Skeletal muscle cell (primary cell): ENCODE measurements at places on chromosomes 11 and 22.

DNA sequence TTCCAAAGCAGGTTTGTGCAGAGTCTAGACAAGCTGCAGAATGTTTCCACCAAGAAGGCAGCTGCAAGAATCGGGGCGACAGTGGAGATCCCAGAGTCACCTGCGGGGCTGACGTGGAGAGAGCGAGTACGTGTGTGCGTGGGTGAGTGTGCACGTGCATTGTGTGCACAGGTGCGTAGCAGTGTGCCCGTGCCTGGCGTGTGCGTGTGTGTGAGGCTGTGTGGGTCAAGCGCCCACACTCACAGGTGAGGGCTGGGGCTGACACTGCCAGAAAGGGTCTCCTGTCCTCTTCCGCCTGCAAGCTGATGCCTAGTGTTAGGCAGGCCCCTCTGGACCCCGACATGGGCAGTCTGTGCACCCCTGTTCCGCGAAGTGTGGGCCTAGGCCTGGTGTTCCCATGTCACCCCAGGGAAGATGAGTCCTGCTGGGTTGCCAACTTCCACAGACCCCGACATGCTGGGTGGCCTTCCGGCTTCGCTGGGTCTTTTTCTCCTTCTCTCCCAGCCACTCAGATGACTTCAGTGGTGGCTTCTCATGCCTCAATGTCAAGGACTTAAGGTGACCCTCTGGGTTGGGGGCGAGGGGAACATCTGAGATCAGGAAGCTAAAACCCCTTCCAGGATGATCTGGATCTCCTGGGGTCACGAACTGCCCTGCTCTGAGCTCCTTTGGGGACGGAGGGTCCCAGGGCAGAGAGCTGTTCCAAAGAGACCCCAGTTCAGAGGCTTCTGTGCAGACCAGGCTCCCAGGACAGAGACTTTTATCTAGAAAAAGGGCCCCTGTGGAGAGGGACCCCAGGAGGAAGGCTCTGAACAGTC is 10.4 kb upstream of the SYT8 start:
- no peak for DNase-seq

GRCh38 chr11:120914601-120915000 is 109.3 kb upstream of the TBCEL start:
- no peak for DNase-seq

- DNase-seq: peak; percentile 46
Observed at GRCh38 chr11:46210133-46210636, 67.3 kb upstream of the CREB3L1 start.

GRCh38 chr11:46526216-46527215 is 67.3 kb downstream of the AMBRA1 start:
- DNase-seq: no peak

- peak; percentile 9 for DNase-seq
Observed at GRCh38 chr11:131491503-131491902, 121.1 kb downstream of the NTM start.

GRCh38 chr11:11718511-11718910 is 96.7 kb upstream of the GALNT18 start:
- DNase-seq: no peak

- DNase-seq: no peak
Observed at GRCh38 chr22:48125416-48125815, 1363.0 kb downstream of the TBC1D22A start.

GRCh38 chr22:31530823-31531195 is 34.5 kb downstream of the SFI1 start:
- peak; percentile 5 for DNase-seq

DNA sequence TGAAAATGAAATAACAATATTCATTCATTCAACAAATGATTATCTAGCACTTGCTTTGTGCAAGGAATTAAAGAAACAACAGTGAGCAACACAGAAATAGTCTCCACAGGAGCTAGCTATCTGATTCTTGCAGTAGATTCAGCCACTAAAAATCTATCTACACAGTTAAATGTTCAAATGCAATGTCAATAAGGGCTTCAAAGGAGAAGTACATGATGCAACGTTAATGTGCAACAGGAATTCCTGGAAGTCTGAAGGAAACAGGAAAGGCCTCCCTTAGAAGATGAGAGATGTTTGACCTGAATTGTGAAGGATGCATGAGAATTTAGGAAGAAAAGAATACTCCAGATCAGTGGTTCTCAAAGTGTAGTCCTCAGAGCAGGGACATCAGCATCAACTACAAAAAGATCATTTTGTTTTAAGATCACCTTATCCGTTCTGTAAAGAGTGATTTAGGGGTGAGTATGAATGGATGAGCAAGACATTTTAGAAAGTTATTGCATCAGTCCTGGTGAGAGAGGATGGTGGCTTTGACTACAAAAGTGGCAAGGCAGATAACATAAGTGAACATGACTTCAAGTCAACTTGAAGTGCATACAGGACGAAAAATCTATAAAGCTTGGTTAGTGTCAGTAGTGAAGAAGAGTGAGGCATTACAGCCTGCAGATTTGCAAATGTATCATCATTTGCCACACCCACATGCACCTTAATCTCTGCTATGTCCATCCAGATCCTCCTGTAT is 96.0 kb downstream of the ETS1 start:
- no peak for DNase-seq

DNA sequence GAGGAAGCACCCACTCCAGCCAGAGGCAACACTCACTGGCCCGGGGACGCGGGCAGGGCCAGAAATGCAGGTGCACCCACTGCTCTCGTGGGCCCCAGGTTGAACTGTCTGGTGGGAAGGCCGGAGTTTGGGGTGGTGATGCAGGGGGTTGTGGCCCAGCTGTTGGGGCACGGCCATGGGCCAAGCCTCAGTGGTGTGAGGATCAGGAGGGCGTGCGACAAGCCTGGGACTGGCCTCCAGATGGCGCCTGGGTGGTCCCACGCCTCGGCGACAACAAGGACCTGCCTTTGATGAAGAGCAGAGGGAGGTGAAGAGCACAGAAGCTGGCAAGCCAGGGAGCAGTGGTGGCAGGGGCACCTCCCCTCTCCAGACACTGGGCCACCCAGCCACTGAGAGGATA is 240.8 kb downstream of the BRD1 start:
- DNase-seq: no peak

DNA sequence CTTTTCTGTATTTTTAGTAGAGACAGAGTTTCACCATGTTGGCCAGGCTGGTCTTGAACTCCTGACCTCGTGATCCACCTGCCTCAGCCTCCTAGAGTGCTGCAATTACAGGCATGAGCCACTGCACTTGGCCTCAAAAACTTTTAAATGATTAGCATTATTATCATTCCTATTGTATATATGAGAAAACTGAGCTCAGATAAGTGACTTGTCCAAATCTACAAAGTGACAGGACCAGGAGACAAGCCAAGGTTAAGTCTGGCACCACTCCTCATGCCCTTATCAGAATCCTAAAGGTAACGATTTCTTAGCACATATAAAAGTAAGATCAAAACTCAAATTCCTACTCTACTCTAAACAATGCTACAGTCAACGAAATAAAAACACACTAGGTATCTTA is 32.2 kb upstream of the CHRNA10 start:
- no peak for DNase-seq

GRCh38 chr11:103344886-103345285 is 235.7 kb downstream of the DYNC2H1 start:
- no peak for DNase-seq

DNA sequence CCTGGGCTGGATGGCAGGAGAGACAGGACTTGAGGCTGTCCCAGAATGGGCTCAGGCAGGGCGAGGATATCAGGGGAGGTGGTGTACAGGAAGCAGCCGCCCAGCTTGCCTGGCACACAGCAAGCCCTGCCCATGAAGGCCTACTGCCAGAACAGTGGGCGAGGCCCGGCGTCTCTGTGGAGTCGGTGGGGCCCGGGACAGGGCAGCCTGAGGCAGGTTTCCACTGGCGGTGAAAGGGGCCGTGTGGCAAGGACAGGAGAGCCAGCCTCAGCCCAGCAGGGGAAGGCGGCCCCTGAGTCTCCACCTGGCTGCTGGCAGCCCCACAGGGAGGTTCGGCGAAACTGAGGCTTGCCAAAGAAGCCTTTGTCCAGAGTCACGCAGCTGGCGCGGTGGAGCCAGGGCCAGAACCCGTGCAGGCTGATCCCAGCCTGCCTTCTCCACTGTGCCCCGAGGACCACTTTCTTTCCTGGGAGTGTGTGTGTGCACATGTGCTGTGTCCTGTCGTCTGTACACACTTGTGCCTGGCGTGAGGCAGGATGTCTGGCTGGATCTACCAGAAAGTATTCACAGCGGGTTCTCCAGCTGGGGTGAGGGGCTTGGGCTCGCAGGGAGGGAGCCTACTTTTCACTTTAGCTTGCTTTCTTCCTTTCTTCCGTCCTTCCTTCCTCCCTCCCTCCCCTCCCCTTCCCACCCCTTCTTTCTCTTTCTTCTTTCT is 1.2 kb downstream of the TSPO start:
- no peak for DNase-seq

GRCh38 chr11:128318856-128319474 is 268.4 kb downstream of the ETS1 start:
- DNase-seq: peak; percentile 41

- no peak for DNase-seq
Observed at GRCh38 chr11:13963169-13963948, 836 bp downstream of the SPON1 start.

- no peak for DNase-seq
Observed at GRCh38 chr11:60059521-60060240, 3.2 kb downstream of the MS4A3 start.

DNA sequence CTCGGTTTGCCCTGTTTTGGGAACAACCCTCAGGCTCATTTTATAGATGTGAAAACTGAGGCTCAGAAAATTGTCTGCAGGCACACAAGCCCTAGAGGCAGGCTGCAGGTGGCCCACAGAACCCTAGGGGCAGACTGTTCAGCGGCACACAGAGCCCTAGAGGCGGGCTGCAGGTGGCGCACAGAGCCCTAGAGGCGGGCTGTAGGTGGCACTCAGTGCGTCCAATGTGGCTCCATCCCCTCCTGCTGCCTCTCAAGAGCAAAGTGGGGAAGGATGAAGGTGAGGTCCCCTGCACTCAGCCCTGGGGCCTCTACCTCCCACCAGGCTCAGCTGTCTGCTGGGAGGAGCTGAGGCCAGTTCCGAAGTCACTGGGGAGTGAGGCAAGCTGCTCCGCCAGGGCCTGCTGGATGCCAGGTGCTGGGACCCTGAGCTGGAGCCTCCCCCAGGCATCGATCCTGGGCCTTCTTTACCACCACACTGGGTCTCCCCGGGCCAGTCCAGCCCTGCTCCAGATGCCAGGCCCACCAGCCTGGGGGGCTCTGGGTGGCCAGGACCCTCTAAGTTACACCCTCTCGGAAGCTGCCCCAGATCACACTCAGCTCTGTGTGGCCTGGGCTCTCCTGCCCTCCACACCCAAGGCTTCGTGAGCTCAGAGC is 2.3 kb downstream of the ACY3 start:
- DNase-seq: no peak

GRCh38 chr11:777288-778255 is at the start of gene GATD1:
Gene GATD1, minus strand, starts transcription at chr11:777487. Its CDS starts 25 bp downstream, at chr11:777462.
- peak; percentile 36 for DNase-seq

GRCh38 chr11:14357881-14358728 is 878 bp downstream of the RRAS2 start:
- DNase-seq: no peak

GRCh38 chr11:69362315-69362714 is 68.4 kb downstream of the MYEOV start:
- no peak for DNase-seq

- no peak for DNase-seq
Observed at GRCh38 chr11:382081-382629, 11.9 kb upstream of the PKP3 start.

DNA sequence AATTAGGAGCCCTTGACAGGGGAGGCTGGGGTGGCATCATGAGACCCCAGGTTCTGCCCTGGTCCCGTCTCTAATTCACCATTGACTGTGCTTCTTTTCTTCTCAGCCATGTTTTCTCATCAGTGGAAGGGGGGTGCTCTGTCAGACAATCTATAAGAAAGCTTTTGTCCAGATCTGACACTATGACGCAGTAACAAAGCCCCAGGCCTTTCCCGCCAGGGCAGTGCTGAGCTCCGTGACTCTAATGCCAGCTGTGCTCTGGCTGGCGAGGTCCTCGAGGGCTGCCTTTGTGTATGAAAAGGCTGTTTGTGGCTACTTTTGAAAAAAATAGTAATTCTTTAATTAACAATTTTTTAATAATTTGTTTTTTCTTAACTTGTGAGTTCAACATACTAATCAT is 3.2 kb downstream of the CD6 start:
- no peak for DNase-seq

- no peak for DNase-seq
Observed at GRCh38 chr11:29319210-29319609, 697.6 kb downstream of the KCNA4 start.

GRCh38 chr11:128040603-128041002 is 546.8 kb downstream of the ETS1 start:
- DNase-seq: no peak

GRCh38 chr22:39300186-39300830 is 19.1 kb downstream of the RPL3 start:
- no peak for DNase-seq
